ENCODE measurements at places on chromosomes 4 and X. TPM values are rescaled to one million over a fixed set of nuclear protein-coding genes. Genes with fewer than 3 reads are reported as not detected.

The NUDT10 gene
- 14.6 TPM for total RNA-seq

The DMD gene
- total RNA-seq = 13.3 TPM

The RTL5 gene
- 0.90 TPM for total RNA-seq

The CFAP99 gene
- total RNA-seq = not detected

The RELL1 gene
- 46.0 TPM for total RNA-seq

The EDA2R gene
- 3.9 TPM for total RNA-seq

The PF4V1 gene
- total RNA-seq = not detected

The MAGEH1 gene
- total RNA-seq = 44.3 TPM

The NR3C2 gene
- total RNA-seq = 1.9 TPM

The HPSE gene
- 5.2 TPM for total RNA-seq

The DGKK gene
- total RNA-seq = not detected

The PLAC1 gene
- 1.5 TPM for total RNA-seq

The SLC6A14 gene
- total RNA-seq = not detected

The TEC gene
- total RNA-seq = not detected

The STX18 gene
- 49.6 TPM for total RNA-seq

The ARHGAP36 gene
- total RNA-seq = 0.46 TPM

The IL9R gene
- not detected for total RNA-seq

The CSN1S1 gene
- not detected for total RNA-seq

The PTCHD1 gene
- total RNA-seq = 3.0 TPM

The RADX gene
- total RNA-seq = 15.8 TPM

The POF1B gene
- not detected for total RNA-seq

The NAP1L3 gene
- total RNA-seq = 13.4 TPM

All from H4 (cell line).